ENCODE measurements at places on chromosomes 2 and 18. TPM values are rescaled to one million over a fixed set of nuclear protein-coding genes. Genes with fewer than 3 reads are reported as not detected.

The ANKRD62 gene
- not detected for total RNA-seq

GRCh38 chr2:146873646-146874259 lies 971.1 kb upstream of the ACVR2A start:
- DNase-seq: no peak

DNA sequence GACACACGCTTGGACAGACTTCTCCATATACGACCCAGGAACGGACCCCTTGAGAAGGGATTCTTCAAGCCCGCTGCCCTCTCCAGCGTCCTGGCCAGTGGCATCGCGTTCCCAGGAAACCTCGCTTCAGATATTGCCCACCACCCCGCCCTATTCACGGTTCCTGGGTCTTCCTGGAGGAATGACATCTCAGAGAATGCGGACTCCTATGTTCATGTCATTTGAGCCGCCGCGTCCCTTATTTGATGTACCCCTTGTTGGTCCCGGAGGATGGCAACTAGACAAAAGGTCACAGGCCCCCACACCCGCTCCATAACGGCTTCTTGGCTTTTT lies 588 bp upstream of the CCDC93 start:
- no peak for DNase-seq

- DNase-seq: no peak
Measured at GRCh38 chr2:12326449-12327190, 390.1 kb upstream of the TRIB2 start.

The KCTD1 gene
- 21.7 TPM for total RNA-seq

- no peak for DNase-seq
Measured at GRCh38 chr2:106890606-106891005, 4.6 kb upstream of the ST6GAL2 start.

- no peak for DNase-seq
Measured at GRCh38 chr2:235852526-235852920, 315.7 kb downstream of the GBX2 start.

DNA sequence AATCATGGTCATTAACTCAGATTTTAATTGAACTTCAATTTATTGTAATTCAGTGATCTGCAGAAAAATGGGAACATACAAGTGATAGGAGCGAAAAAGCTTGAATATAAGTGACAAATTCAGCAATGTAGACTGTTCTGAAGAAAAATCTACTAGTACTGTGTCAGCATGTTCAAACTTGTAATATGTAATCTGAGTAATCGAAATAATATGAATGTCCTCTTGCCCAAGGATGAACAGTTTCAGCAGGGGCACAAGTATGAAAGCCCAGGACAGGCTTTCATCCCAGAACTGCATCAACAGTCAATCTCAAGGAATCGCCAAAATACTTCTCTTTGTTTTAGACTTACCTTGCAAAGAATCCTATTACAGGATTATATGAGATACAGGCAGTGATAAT lies 1110.5 kb downstream of the LRP1B start:
- no peak for DNase-seq

The GPR55 gene
- total RNA-seq: 0.24 TPM

- DNase-seq: no peak
Measured at GRCh38 chr2:182761903-182762302, 45.8 kb downstream of the DNAJC10 start.

The B4GALT6 gene
- total RNA-seq: 5.7 TPM

DNA sequence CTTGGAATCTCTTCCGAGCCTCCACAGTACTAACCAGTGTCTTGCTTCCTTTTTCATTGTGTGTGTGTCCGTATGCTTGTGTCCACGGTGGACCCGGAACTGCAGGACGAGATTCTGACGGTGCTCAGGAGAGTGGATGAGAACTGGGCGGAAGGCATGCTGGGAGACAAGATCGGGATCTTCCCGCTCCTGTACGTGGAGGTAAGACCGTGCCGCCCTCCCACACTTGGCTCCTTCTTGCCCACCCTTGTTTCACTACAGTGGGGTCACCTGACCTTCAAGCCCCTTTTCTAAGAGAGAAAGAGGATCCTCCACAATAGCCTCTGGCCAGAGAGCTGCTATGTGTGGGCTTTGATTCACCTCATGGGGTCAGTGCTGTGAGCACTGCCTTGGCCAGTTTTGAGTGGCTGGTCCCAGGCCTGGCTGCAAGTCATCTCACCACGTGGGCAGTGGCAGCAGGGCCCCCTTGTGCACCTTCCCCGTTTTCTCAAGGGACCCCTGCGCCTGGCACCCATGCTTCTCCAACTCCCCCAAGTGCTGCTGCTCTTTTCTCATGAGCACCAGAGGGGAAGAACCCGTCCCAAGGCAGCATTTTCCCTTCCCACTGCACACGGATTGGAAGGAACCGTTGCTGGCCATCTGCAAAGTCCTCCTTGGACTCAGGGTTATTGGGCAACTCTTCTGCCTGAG lies 242.1 kb downstream of the SEPTIN10 start:
- DNase-seq: no peak

DNA sequence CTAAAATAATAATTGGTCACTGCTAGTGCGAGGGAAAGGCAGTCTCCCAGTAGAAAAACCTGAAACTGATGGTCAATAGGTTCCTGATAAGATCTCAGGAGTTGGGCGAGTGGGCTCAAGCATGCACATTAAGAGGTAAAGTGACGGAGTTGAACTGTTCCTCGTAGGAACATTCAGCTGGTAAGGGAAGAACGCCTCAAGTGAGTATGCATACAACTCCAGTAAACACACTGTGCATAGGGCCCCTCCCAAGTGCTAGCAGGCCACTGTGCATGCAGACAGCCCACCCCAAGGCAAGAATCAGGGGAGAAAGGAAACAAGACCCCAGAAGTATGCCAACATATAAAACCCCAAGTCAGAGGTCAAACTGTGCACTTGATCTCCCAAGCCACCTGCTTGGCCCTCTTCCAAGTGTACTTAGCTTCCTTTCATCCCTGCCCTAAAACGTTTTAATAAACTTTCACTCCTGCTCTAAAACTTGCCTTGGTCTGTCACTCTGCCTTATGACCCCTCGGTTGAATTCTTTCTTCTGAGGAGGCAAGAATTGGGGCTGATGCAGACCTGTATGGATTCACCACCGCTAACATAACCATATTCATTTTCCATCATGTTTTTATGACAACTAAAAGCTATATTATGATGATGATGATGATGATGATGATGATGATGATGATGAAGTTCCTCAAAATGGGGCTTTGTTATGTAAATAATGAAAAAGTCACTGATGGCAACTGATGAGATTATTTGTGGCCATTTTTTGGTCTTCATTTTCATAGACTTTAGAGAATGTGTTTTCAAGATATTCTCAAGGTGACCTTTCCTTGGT lies 118.0 kb upstream of the RAB27B start:
- no peak for DNase-seq

The RGPD8 gene
- total RNA-seq: 14.9 TPM

- DNase-seq: no peak
Measured at GRCh38 chr2:236990552-236990951, 95.1 kb upstream of the COPS8 start.

- DNase-seq: no peak
Measured at GRCh38 chr18:58640428-58640805, 11.5 kb upstream of the ALPK2 start.

The CPO gene
- 0.20 TPM for total RNA-seq

The CYP1B1 gene
- 30.3 TPM for total RNA-seq

DNA sequence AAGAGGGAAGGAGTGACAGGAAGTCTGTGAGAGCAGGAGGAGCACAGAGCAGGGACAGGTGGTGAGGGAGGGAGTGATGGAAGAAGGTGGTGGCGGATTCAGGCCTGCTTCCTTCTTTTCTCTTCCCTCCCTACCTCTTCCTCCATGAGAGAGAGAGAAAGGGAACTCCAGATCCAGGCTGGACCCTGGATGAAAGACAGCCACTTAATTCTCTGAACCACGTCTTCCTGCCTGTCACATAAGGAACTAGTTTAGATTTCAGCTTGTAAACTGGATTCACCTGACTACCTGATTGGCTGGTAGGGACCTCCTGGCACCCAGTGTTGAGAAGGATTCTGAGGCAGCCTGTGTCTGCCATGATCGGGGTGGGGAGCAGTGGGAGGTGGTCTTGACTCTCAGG lies 48.9 kb downstream of the PAX8 start:
- no peak for DNase-seq

- DNase-seq: no peak
Measured at GRCh38 chr2:37713258-37713700, 41.8 kb upstream of the CDC42EP3 start.

The DQX1 gene
- 0.24 TPM for total RNA-seq

- no peak for DNase-seq
Measured at GRCh38 chr2:18907508-18907907, 318.1 kb upstream of the NT5C1B start.

The ERFE gene
- 0.68 TPM for total RNA-seq

The SPP2 gene
- total RNA-seq: not detected

- DNase-seq: no peak
Measured at GRCh38 chr2:182545420-182546167, 118.8 kb upstream of the PDE1A start.

The SKOR2 gene
- total RNA-seq: not detected

- no peak for DNase-seq
Measured at GRCh38 chr2:174076040-174076439, 110.9 kb upstream of the SP3 start.

The OR6B2 gene
- total RNA-seq: not detected

DNA sequence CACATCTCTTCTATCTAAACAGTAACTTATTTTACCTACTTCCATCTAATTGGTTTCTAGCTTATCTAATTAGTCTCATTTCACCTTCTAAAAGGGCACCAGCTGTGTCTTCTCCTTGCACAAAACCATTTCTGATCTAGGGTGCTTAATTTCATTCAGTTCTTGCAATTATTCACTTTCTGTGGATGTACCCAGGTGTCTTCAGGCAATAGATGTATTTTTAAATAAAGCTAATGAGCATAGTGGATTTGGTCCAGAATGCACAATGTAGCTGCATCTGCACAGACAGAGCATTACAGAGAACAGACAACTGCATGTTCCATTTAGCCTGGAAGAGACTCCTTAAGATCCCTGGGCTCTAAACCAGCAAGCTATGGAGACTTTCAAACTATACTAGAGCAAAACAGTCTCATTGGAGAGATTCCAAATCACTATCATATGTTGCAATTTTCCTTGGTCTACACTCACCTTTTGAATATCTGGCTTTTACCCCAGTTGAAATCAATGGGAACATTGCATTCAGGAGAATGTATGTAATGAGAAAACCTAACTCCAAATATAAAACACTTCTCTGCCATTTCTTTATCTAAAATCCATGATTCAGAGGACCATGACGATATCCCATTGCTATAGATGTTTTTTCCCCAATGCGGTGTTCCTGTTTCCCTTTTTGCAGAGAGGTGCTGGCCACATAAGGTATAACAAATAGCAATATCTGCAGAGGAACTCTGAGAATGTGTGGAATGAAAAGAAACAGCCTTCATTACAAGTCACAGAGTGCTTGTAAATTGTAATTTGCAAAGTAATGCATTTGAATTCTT lies 3.5 kb upstream of the RFX8 start:
- no peak for DNase-seq

GRCh38 chr18:10604182-10604581 lies 78.4 kb downstream of the NAPG start:
- DNase-seq: no peak

The UGT1A6 gene
- 1.7 TPM for total RNA-seq

- DNase-seq: no peak
Measured at GRCh38 chr2:158671360-158672245, 123.5 kb upstream of the DAPL1 start.

GRCh38 chr2:70553334-70553583 lies 367 bp downstream of the TGFA start:
- DNase-seq: no peak

GRCh38 chr18:31451625-31452024 lies 4.1 kb downstream of the DSG3 start:
- DNase-seq: no peak

GRCh38 chr2:191358325-191359025 lies 113.3 kb downstream of the MYO1B start:
- DNase-seq: no peak

- no peak for DNase-seq
Measured at GRCh38 chr2:125711075-125711474, 944.9 kb upstream of the GYPC start.

The CAVIN2 gene
- total RNA-seq: 73.6 TPM

- no peak for DNase-seq
Measured at GRCh38 chr2:221553333-221553732, 18.8 kb downstream of the EPHA4 start.

The EFEMP1 gene
- total RNA-seq: 329 TPM

GRCh38 chr18:35137632-35138031 lies 96.4 kb downstream of the MAPRE2 start:
- DNase-seq: no peak

DNA sequence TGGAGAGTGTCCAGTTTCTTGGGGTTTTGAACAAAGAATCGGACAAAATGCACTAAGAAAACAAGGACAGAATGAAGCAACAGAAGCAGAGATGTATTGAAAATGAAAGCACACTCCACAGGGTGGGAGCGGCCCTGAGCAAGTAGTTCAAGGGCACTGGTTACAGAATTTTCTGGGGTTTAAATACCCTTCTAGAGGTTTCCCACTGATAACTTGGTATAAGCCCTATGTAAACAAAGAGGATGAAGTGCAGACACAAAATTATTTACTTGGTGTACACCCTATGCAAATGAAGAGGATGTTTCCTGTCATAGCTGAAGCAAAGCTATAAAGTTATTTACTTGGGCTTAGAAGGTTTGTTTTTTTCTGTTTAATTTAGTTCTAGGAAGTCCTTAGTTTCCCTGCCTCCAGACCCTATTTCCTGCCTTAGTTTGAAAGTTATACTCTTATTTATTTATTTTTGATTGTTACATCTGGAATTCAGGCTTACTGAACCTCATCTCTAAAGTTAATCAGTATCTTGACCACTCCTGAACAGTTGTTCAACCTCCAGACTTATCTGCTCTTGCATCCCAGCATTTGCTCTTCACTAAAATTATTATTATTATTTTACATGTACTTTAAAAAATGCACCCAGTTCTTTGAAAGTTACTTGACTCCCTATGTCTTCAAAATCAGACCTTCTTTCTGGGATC lies 193.5 kb downstream of the SPP2 start:
- no peak for DNase-seq

The VIT gene
- 0.20 TPM for total RNA-seq

The PSME4 gene
- total RNA-seq: 56.9 TPM
